Activated T-cell treated with anti-CD3 and anti-CD28 coated beads, Interleukin-2, amount 50 U/mL, for 48 hours (primary cell): ENCODE measurements at places on chromosomes 13 and 19.

GRCh38 chr13:35498231-35498630 is 21.7 kb upstream of the MAB21L1 start:
- no peak for DNase-seq

DNA sequence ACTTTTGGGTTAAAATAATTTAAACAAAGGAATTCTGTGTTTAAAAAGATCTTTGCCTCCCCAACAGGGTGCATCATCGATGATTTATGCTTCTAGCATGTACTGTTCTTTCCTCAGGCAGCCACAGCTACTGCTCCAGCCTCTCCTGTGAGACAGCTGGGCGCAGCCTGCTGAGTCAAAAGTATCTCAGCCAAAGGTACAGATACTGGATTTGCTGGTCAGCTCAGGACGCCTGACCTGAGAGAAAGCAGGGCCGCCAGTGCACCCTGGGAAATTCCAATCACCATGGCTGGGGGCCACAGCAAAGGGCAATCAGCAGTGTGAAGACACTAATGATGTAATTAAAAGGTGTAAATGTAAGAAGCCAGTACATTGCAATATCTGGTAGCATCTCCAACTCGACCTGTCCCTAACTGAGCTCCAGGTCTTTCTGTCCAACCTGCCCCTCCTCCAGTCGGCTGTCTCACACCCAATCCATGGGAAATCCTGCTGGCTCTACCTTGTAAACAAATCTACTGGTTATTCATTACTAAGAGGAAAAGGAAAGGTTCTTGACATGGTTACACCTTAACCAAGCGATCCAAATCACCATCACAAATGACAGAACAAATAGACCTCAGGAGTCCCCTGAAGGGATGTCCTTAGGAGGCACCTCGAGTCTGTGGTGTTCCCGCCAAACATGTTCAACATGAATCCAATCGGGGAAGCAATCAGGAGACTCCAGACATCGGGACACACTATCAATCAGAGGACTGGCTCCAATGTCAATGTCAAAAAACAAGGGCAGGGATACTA is 7.3 kb downstream of the OPA3 start:
- DNase-seq = no peak

DNA sequence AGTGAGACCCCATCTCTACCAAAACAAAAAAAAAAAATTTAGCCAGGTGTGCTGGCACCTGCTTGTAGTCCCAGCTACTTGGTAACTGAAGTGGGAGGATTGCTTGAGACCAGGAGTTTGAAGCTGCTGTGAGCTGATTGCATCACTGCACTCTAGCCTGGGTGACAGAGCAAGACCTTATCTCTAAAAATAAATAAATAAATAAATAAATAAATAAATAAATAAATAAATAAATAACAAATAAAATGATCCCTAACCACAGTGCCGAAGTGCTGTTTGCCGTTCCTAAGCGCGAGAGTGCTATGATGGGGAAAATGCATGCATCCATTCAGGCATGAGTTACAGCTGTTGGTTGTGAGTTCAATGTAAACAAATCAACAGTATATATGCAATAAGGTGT is 27.2 kb downstream of the WDR88 start:
- DNase-seq = no peak

DNA sequence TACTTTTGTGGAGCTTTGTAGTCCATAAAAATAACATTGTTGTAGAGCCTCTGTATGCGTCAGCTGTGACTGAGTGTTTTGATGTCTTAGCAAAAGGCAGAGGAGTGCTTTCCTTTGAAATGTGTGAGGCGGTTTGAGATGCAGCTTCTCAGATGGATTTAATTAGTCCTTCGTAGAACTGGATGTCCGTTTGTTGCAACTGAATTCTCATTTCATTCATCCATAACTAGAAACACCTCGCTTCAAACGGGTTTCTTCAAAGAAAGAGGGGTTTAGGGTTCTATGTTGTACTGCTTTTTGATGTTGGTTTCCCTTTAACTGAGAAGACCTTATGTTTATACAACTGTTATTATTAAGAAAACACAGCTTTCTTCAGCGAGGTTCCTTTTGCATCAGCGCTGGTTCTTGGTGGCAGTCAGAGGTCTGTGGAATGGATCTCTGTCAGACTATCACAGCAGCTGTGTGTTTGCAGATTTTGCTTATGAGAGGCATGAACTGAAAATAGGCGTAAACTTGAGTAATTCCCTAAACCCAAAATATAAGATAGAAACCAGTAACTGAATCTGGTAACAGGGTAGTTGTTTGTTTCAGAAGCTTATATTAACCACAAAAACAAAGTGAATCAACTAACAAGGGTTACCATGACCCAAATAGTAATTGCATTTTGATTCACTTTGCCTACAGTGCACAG is 194.4 kb downstream of the GGACT start:
- DNase-seq = peak; percentile 24

DNA sequence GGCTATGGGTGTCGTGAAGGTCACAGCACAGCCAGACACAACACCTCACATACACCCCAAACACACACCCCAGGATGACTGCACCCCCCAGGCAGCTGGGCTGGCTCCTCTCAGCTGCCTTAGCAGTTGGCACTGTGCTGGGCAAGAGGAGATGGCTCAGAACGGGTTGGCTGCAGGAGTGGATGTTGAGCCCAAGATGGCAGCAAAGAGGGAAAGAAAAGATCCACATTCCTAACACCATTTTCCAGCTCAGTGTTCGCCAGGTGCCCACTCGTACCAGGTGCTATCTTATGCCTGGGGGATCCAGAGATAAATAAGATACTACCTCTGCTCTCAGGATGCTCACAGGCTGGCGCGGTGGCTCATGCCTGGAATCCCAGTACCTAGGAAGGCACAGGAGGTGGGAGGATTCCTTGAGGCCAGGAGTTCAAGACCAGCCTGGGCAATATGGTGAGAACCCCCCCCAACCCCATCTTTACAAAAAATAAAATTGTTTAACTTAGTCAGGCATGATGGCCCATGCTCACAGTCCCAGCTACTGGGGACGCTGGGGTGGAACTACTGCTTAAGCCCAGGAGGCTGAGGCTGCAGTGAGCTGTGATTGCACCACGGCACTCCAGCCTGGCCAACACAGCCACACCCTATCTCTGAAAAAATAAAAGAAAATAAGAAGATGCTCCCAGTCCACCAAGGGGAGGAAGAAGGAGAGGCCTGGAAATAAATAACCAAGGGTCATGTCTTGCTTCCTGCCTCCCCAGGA is 89.7 kb upstream of the ZNF507 start:
- DNase-seq = no peak
